ENCODE measurements at places on chromosomes 2 and 18.

GRCh38 chr2:205670292-205670691, 12.0 kb upstream of the NRP2 start:
- DNase-seq = no peak

DNA sequence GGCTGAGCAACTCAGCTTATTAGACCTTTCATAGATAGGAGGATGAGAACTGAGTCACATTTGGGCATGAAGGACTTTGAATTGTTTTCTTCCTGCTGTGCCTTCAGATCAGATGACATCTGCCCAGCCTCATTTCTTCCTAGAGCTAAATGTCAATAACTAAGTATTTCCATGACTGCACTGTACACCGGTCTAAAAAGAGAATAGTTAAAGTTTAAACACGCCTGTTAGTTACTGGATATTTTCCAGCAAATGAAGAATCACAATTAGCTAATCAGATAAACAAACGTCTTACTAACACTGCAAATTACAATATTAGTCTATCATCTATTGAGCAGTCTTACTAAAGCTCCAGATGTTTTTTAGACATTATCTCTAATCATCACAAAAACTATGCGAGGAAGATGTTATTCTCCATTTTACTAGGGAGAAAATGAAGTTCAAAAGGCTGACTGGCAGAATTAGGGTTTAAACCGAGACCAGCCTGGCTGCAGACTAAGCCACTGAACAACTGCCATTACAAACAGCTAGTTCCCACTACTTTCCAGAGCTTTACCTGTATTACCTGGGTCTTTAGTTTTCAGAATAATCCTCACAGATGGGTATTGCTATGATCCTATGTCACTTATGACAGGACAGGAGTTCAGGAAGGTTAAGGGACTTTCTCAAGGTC, 69.4 kb upstream of the ZNF397 start:
- DNase-seq = no peak

- no peak for DNase-seq
Measured at GRCh38 chr2:191347881-191348280, 102.7 kb downstream of the MYO1B start.

GRCh38 chr2:158502974-158503373, 46.2 kb downstream of the PKP4 start:
- no peak for DNase-seq

GRCh38 chr2:85257970-85258605, 69.7 kb downstream of the TGOLN2 start:
- DNase-seq = no peak

- peak; percentile 80 for DNase-seq
Measured at GRCh38 chr2:96637385-96638143, 548 bp downstream of the KANSL3 start.

DNA sequence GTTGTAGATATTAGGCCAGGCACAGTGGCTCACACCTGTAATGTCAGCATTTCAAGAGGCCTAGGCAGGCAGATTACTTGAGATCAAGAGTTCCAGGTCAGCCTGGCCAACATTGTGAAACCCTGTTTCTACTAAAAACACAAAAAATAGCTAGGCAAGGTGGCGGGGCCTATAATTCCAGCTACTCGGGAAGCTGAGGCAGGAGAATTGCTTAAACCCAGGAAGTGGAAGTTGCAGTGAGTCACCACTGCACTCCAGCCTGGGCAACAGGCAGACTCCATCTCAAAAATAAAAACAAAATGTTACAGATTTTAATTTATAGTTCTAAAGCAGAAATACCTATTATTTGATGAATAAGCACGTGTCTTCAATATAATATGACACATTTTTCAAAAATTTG, 65.6 kb upstream of the UBXN4 start:
- DNase-seq = no peak

GRCh38 chr2:74593826-74594772, 39.6 kb downstream of the DOK1 start:
- no peak for DNase-seq

GRCh38 chr2:159539701-159540100, 76.6 kb downstream of the BAZ2B start:
- DNase-seq = no peak

GRCh38 chr2:111667542-111668273, 216.3 kb downstream of the ANAPC1 start:
- no peak for DNase-seq

DNA sequence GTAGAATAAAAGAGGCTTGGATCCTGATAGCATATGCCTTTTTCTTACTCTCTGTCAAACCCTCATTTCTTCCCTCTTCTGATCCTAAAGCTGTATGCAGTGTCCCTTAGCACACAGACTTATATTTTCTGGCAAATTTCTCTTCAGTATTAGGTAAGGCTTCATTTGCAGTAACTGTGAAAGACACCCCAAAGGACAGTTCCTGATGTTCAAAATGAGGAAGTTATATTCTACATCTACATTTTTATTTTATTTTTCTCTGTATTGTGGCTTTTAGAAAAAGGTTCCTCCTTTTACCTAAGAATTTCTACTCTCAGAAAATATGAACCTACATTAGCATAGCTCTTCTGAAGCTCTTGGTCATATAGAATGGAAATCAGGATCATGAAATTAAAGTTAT, 261.7 kb downstream of the PDE11A start:
- DNase-seq = no peak

DNA sequence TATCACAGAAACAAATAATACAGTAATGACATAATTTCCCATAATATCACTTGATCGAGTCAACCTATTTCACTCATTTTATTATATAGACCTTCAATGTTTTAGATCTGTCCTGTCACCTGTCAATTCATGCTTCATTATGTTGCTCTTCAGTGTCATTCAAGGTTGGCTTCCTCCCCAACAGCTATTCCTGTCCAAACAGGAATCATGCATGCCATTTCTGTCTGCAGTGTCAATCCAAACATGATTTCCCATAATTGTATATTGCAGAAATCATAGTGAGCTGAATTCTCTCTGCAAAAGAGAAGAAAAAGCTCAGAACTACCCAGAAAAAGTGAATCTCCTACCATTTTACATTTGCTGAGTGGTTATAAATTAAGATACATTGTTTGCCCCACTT, 628.6 kb downstream of the NR4A2 start:
- no peak for DNase-seq

GRCh38 chr2:202960524-202960923, 48.4 kb downstream of the CARF start:
- no peak for DNase-seq

DNA sequence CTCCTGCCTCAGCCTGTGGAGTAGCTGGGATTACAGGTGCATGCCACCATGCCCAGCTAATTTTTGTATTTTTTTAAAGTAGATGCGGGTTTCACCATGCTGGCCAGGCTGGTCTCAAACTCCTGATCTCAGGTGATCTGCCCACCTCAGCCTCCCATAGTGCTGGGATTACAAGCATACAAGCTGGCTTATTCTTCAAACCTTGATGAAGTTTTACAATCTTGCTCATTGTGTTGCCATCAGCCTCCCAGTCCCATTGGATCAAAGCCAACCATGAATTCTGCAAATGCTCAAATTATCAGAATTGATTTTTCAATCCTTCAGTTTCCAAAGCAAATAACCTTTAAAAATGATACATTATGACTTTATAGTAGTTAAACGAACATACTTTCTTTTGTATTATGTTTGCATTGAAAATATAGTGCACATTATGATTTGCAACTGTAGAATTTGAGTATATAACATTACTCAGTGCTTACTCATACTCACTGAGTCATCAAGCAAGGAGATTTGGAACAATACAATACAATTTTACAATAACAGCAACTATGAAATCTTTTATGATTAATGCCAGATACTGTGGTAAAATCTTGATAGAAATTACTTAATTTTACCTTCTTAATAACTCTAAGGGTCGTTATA, 1491.9 kb upstream of the CELF4 start:
- no peak for DNase-seq

DNA sequence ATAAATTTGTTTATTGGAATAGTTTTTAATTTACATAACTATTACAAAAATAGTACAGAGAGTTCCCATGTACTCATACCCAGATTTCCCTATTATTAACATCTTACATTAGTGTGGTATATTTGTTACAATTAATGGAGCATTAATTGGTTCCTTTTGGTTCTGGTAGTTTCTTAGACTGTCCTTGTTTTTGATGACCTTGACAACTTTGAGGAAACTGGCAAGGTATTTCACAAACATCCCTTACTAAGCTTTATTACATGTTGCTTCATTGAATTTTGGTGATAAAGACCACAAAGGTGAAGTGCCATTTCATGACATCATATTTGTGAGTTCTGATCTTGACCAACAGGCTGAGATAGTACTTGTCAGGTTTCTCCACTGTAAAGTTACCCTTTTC, 379.0 kb upstream of the GCFC2 start:
- no peak for DNase-seq

- DNase-seq = no peak
Measured at GRCh38 chr2:160541745-160542144, 48.1 kb upstream of the RBMS1 start.

DNA sequence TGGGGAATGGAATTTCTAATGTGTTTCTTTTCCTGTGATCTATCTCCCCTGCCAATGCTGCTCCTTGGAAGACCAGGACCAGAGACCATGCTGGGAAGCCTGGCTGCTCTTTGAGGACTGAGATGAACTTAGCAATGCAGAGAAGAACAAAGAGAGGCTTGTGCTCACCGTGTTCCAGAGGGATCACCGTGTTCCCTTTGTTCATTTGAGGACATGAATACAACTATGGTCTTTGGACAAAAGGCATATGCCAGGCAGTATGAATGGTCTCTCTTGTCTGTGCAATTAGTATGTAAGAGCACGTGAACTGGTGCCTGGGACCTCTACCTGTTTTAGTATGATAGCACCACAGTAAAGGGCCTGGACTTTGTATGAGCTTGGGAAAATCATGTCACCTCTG, 139.9 kb downstream of the TDRD15 start:
- no peak for DNase-seq

GRCh38 chr18:77073336-77074093, 59.1 kb downstream of the MBP start:
- no peak for DNase-seq

DNA sequence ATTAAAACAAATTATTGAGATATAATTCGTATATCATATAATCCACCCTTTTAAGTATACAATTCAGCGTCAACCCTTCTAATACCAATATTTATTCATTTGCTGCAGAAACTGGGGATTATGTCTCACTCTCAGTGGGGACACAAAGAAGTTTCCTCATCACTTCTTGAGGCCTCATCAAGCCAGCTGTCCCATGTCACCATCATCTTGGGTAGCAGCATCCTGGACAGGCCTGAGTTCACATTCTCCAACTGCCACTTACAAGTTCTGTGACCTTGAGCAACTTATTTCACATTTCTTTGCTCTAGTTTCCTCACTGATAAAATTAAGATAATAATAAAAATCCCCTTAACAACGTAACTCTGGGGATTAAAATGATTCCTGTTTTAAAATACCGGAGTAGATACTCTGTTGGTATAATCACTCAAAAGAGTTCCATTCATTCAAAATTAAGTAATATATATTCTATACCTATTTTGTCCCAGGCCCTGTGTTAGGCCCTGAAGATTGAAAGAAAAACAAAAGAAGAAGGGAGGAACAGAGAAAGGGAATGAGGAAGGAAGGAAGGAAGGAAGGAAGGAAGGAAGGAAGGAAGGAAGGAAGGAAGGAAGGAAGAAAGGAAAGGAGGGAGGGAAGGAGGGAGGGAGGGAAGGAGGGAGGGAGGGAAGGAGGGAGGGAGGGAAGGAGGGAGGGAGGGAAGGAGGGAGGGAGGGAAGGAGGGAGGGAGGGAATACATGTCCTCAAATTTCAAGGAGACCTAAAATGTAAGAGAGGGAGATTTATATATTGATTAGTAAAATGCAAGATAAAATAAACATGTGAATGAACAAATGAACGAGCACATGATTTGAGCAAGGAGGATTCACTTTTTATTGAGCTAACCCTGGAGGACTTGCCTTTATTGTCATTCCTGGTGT, 42.4 kb downstream of the NCKAP5 start:
- DNase-seq = no peak

DNA sequence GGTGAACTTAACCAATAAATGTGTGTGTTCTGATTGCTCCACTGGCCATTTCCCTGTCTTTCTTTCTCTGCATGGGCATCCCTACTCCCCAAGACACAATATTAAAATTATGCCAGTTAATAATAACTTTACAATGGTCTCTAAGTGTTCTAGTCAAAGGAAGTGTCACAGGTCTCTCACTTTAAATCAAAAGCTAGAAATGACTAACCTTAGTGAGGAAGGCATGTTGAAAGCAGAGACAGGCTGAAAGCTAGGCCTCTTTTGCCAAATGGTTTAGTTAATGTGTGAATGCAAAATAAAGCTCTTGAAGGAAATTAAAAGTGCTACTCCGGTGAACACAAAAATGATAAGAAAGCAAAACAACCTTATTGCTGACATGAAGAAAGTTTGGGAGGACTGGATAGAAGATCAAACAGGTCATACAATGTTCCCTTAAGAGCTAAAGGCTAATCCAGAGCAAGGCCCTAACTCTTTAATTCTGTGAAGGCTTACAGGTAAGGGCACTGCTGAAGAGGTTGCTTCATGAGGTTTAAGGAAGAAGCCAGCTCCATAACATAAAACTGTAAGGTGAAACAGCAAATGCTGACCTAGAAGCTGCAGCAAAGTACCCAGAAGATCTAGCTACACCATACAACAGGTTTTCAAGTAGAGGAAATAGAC, 44.0 kb upstream of the ARHGAP15 start:
- DNase-seq = no peak

GRCh38 chr2:111184725-111185310, 64.1 kb downstream of the BCL2L11 start:
- no peak for DNase-seq

DNA sequence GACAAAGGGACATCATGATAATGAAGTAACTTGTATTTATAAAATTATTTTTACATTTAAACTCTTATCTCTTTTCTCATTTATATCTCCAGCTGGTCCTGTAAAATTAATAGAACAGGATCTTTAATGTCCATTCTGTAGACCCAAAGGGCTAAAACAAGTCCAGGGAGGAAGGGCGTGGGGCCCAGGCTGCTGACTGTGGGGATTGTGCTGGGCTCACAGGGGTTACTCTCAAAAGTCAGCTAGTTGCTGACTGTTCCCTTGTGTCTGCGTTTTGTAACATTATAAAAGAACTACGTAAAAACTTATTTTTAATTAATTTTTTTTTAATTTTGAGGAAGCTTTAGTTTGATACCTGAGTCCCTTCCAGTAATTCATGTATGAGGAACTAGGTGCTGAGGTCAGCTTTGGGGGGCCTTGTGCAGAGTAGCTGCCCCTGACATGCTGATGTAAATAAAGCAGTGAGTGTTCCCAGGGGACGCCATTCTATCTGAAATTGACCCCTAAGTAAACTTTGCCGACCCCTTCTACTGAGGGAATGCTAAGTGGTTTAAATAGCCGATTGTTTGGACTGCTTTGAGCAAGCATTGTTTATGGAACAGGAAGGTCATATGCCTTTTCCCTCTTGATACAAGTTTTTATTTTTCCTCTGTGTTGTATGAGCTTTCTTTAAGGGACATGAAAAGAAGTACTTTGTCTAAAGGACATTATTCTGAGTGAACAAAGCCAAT, 56.4 kb downstream of the MERTK start:
- DNase-seq = no peak

Data from stimulated activated CD4-positive, alpha-beta T cell treated with anti-CD3 and anti-CD28 coated beads, Interleukin-12 subunit alpha, Interleukin-12 subunit beta, amount 100 ng/mL, for 48 hours (primary cell).